Hematopoietic multipotent progenitor cell treated with erythropoietin and hydrocortisone succinate and interleukin-3 and kit ligand, for 17 days (in vitro differentiated cells): ENCODE measurements at places on chromosomes 16 and 17.

DNA sequence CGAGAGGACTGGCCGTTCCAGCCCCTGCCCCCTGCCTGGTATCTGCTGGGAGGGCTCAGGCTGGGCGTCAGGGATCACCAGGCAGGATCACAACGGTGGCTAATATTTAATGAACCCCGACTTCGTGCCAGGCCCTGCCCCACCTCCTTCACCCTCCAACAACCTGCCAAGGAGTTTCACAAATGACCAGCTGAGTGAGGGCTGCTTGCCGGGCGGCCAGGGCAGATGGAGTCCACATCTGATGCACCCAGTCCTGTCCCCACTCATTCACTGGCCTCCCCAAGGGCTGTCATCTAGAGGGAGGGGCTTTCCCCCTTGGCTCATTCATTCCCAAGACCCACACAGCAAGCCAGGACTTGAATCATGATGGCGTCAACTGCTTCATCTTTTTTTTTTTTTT, 17.5 kb downstream of the UBALD1 start:
- no peak for DNase-seq

DNA sequence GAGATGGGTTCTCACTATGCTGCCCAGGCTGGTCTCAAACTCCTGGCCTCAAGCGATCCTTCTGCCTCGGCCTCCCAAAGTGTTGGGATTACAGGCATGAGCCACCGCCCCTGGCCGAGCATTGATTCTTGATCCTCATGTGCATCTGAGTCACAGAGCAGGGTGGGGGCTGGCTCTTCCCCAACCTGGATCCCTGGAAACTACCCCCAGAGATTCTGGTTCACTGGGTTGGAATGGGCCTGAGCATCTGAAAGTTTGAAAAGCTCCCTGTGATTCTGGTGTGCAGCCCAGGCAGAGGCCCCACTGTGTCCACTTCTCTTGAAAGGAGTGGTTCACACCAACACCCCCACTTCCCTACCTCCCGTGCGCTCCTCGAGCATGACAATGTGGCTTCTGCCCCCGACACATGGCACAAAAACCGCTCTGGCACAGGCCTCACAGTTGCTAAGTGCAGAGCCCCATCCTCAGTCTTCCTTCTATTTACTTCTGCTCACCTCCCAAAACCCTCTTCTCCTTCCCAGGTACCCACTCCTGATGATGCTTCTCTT, 4.6 kb downstream of the QPRT start:
- no peak for DNase-seq

DNA sequence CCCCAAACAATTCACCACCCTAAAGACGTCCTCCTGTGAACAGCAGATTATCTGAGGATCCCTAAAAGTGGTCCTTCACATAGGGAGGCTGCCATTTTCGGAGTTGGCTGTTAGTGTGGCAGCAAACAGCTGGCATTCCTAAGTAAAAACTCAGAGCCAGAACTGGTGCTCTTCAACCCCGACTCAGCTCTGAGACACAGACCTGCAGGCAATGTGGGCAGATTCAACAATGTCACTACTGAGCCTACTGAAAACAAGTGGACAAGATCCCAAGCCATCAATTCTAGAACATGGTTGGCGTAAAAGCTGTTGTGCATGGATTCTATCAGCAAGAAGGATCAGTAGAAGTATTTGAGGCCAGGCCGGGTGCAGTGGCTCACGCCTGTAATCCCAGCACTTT, 247.2 kb downstream of the NTN1 start:
- DNase-seq = no peak

GRCh38 chr17:74493331-74493833, 26.9 kb downstream of the CD300A start:
- peak; percentile 29 for DNase-seq

- DNase-seq = no peak
These were observed 163.3 kb downstream of the HS3ST2 start for GRCh38 chr16:22977294-22977697.

DNA sequence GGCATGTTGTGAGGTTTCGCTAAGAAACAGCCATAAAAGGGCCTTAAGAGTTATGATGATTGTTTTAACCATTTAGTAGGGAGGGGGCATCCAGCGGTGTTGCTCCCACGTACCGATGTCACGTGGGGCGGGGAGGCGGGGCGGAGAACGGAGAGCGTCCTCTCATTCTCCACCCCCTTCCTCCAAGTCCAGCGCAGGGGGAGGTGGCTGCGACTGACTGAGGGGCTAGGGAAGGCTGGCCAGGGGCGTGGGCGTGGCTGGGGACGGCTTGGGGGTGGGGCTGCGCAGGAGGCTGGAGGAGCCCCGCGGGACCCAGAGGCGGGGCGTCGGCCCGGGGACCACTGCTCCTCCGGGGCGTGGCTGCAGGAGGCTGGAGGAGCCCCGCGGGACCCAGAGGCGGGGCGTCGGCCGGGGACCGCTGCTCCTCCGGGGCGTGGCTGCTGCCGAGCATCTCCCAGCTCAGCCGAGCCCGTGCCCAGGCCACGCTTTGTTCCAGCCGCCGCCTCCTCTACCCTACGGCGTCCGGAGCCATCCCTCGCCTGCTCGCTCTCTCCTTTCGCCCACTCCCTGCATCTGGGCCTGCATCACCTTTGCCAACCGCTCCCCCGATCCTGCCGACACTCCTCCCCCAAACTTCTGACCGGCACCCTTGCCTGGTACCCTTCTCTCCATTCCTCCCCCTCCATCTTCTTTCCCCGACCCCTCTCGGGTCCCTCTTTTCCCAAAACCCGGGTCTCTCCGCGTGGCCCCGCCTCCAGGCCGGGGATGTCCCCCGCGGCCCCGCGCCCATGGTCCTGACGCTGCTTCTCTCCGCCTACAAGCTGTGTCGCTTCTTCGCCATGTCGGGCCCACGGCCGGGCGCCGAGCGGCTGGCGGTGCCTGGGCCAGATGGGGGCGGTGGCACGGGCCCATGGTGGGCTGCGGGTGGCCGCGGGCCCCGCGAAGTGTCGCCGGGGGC, at the start of gene SARM1:
TSS of gene SARM1 (plus strand) at position 450 of the 958 bp plus-strand sequence. CDS start at position 789, 339 bp downstream.
- peak; percentile 17 for DNase-seq

DNA sequence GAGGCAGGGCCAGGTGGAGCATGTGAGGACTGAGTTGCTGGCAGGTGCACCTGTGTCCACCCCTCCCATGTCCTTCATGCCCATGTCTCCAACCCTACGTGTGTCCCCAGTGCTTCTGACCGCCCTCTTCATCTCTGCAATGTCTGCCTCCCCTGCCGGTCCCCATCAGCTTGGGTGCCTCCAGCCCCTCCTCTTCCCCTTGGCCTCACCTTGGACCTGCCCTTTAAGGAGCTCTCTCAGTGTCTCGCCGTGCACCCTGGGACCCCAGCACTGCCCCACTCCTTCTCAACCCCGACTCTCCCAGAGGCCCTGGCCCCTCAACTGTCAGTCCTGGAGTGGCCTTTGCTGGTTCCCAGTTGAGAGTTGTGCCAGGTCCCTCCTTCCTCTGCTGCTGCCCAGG, 15.0 kb downstream of the RIPOR1 start:
- DNase-seq = no peak

DNA sequence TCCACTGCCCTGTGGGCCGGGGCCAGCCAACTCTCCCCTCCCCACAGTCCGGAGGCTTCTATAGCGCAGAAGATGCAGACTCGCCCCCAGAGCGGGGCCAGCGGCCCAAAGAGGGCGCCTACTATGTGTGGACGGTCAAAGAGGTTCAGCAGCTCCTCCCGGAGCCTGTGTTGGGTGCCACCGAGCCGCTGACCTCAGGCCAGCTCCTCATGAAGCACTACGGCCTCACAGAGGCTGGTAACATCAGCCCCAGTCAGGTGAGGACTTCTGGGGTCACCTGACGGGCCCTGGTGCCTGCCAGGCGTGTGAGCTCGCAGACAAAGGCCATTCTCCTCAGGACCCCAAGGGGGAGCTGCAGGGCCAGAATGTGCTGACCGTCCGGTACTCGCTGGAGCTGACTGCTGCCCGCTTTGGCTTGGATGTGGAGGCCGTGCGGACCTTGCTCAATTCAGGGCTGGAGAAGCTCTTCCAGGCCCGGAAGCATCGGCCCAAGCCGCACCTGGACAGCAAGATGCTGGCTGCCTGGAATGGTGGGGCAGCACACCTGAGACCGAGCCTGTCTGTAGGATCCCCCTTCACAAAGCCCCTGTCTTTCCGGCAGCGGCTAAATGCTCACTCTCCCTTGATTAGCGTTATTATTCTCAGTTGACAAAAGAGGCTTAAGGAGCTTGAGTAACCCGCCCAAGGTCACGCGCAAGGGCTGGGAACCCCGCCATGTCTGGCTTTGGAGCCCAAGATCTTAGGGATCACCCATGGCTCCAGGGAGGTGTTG, 3.9 kb downstream of the SPATA20 start:
- DNase-seq = no peak

- DNase-seq = no peak
These were observed 8.4 kb downstream of the GLOD4 start for GRCh38 chr17:773467-774312.

GRCh38 chr17:56313201-56313600, 159.9 kb downstream of the ANKFN1 start:
- DNase-seq = no peak

- DNase-seq = peak; percentile 9
These were observed 40.6 kb upstream of the AQP8 start for GRCh38 chr16:25176136-25176535.

DNA sequence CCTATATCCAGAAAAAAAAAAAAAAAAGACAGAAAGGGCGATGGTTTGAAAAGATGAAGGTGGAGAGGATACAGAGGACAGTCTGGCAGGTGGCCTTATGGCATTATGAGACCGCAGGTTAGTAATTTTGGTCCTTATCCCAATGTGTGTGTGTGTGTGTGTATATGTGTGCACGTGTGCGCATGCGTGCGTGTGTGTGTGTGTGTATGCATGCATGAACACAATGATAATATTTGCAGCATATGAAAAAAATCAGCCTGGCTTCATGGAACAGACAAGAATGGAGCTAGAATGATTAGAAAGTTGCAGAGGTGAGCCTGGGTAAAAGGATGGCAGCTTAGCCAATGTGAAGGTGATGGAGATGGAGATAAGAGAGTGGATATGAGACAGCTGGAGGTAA, 83.4 kb downstream of the LYRM1 start:
- no peak for DNase-seq

DNA sequence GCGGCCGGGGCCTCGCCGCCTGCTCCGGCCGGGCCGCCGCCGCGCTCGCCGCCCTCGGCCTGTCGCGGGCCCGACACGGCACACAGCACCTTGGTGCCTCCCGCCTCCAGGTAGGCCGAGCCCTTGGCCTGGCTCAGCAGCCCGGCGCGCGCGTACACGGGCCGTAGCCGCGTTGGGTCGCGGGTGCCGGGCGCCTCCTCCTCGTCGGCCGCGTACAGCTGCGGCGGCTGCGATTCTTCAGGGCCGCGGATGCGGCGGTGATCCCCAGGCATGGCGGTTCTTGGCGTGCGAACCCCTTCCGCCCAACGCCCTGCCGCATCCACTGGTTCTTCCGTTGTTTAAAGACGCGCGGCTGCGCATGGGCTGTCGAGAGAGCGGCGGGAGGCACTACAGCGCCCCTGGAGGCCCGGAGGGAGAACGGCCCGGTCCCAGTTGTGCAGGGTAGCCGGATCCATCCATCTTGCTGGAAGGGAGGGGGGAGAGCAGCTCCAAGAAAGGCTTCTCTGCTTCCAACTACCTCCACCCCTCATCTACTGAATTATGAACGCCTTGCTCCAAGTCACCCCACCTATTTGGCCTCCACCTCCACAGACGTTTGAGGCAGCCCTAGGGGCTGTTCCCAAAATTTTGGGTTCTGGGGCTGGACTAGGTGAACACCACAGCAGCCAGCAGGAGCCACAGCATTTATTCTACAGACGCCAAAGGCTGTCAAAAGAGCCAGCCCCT, at the start of gene EXOSC6:
TSS of gene EXOSC6 (minus strand) at position 312 of the 726 bp plus-strand sequence. CDS start at position 272, 40 bp downstream.
- DNase-seq = peak; percentile 87

DNA sequence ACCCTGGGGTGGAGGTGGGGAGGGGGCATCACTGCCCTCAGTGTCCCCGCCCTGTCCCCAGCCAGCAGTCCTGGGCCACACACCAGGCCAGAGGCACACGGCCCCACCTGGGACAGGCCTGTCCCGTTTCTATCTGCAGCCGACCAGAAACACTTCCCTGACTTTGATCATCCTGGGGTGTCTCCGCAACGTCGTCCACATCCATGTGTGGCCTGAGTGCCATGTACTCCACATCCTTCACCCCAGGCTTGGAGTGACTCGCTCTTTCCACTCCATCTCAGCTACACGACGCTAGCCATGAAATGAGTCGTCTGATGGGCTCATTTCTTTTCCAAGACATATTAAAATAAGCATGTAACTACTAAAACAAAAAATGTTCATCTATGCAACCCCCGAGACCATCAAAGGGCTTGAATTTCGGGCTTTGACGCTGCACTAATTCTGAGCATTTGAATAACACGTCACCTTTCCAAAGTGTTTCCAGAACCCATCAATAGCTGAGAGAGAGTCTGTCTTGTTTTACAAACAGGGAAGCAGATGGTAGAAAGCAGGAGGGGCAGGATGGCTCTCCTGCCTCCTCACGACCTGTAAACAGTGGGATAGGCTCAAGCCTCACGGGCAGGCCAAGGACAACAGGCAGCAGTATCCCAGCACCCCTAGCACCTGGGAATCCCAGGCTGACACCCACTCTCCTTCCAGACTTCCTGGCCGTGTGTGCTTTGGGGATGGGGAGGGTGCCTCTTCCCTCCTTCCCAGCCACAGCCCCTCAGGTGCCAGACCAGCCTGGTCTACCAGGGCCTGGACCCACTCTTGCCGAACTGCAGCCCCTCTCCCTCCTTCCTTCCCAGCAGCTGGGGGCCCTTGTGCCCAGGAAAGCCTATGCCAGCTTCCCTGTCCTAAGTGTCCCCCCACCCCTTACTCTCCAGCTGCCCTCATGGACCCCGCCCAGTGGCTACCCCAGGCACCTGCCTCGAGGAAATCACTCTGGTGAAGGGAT, 20.0 kb upstream of the RASD1 start:
- no peak for DNase-seq

DNA sequence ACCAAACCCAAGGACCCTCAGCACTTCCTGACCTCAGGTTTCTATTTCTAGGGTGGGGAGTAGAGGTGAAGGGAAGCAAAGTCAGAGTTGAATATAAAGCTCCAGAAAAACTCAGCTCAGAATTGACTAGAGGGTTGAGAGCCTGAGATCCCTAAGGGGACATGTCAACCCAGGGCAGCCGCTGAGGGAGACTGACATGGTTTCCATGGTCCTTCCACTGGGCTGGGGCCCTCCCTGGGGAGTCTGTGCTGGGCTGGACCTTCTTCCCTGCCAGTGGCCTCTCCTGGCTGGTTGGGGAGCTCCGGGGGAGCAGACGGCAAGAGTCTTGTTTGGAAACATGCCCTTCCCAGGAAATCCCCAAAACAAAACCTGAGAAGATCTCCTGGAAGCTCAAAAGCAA, 121.3 kb downstream of the METRNL start:
- DNase-seq = no peak

- no peak for DNase-seq
These were observed 74.9 kb upstream of the ZFHX3 start for GRCh38 chr16:73122604-73123391.

GRCh38 chr17:12826431-12826830, 37.1 kb downstream of the ARHGAP44 start:
- DNase-seq = no peak

- DNase-seq = no peak
These were observed 8.4 kb downstream of the P3H4 start for GRCh38 chr17:41803049-41804020.

DNA sequence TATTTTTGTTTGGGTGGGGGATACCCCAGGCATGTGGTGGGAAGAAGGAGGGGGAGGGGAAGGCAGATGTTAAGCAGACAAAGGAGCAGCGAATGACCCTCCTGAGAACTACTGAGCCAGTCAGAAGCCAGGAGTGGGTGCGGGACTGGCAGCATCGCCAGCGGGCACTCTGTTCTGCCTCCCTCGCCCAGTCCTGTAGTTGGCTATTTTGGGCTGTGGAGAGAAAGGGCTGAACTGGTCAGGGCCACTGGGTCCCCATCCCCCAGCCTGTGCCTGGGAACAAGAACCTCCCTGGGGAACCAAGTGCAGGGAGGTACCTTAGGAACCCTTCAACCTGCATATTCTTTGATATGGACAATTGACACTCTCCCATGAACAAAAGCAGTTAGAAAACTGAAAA, 6.4 kb downstream of the LRRC3C start:
- DNase-seq = no peak
